Stimulated activated naive CD4-positive, alpha-beta T cell (primary cell): ENCODE measurements at places on chromosomes 11 and 22.

DNA sequence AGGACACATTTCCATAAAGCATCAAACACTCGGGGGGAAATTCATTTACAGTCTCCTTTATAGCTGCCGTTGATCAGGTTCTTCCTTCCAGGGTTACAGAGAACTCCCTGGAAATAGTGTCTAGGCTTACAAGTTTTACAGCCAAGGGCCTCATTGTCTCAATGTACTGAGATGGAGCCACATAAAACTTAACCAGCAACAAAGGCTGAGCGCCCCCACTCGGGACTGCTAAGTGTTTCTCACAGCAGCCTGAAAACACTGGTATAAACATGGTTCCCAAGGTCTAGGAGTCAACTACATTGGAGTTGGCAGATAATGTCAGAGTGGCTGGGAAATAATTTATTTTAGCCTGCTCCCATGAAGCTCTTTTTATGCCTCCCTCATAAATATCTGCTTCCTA is 686.2 kb downstream of the OPCML start:
- DNase-seq = no peak

DNA sequence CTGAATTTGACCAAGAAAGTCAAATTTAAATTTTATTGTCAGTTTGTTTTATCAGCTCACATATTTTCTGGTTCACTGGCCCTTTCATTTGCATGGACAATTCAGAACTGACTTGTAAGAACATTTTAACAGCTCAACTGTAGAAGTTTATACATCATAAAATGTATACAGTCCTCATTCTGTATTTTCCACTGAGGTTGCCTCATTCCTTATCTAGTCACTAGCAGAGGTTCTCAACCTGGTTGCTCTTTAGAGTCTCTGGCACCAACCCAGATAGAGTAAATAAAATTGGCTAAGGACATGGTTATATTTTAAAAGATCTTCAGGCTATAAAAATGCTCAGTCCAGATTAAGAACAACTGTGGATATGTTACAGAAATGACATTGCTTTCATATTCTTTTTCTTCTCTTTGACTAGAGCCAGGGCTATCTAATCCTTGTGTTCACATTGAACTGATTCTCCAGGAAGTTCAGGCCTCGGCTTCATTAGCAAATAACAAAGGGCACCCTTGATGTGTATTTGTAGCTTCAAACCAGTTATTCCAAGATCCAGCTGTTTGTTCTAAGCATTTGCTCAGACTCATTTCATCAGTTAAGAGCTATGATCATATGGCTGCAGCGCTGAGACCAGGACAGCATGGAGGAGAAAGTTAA is 782.5 kb downstream of the ETS1 start:
- no peak for DNase-seq

- no peak for DNase-seq
Observed at GRCh38 chr22:42814215-42814614, 42.9 kb downstream of the ARFGAP3 start.

DNA sequence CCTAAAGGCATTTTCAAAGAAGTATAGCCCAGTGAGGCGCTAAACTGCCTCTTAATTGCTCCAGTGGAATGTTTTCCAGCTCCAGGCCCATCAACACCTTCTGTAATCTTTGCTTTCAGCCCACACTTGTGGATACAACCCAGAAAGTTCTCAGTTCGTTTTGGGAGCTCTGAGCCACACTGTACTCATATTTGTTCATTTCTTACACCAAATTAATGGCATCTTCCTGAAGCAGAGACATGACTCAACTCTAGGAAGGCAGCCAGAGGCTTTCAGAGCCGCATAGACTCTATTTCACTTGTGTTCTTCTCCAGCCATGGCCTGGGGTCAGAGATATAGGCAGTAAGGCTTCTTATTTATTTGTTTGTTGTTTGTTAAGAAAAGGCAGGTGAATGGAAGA is 175.5 kb upstream of the NCAM1 start:
- DNase-seq = no peak

DNA sequence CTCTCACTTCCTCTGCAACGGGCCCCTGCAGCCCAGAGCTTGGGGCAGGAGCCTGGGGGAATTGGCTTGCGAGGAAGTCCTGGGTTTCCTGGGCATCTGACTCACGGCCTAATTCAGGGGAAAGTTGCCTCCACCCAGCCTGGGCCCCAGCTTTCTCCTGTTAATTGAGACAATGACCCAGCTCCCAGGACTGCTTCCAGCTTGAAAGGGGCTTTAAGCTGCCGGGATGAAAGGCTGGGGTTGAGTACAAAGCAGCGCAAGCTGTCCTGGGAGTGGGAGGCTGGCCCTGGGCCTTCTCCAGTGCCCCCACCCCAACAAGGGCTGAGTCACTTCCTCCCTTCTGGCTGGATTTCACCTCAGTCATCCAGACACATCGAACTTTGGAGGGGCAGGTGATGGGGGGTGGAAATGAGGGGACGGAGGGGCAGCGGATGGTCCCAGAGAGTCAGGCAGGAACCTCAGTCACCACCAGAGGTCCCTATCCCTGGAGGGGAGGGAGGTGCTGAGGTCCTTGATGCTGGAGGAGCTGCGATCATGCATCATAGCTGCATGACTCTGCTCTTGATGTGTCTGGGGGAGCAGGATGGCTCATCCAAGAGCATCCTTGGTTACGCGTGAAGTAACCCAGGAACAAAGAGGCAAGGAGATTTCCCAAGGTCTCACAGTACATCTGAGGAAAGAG is 30.1 kb upstream of the OAF start:
- no peak for DNase-seq
